ENCODE measurements at places on chromosomes 2 and 18. TPM values are rescaled to one million over a fixed set of nuclear protein-coding genes. Genes with fewer than 3 reads are reported as not detected.

- no peak for DNase-seq
Observed at GRCh38 chr18:45505497-45506206, 109.6 kb upstream of the SLC14A2 start.

DNA sequence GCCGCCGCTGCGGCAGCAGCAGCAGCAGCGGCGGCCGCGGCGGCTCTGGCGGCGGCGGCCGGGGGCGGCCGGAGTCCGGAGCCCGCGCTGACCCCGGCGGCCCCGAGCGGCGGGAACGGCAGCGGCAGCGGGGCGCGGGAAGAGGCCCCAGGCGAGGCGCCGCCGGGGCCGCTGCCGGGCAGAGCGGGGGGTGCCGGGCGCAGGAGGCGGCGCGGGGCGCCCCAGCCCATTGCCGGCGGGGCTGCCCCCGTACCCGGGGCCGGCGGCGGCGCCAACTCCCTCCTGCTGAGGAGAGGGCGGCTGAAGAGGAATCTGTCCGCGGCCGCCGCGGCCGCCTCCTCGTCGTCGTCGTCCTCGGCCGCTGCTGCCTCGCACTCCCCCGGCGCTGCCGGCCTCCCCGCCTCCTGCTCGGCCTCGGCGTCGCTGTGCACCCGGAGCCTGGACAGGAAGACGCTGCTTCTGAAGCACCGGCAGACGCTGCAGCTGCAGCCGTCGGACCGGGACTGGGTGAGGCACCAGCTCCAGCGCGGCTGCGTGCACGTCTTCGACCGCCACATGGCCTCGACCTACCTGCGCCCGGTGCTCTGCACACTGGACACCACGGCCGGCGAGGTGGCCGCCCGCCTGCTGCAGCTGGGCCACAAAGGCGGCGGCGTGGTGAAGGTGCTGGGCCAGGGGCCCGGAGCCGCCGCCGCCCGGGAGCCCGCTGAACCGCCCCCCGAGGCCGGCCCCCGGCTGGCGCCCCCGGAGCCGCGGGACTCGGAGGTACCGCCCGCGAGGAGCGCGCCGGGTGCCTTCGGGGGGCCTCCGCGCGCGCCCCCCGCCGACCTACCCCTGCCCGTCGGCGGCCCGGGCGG lies 646 bp downstream of the PHLPP1 start:
- DNase-seq, result peak; percentile 51

- no peak for DNase-seq
Observed at GRCh38 chr2:207157731-207158130, 8.0 kb downstream of the KLF7 start.

DNA sequence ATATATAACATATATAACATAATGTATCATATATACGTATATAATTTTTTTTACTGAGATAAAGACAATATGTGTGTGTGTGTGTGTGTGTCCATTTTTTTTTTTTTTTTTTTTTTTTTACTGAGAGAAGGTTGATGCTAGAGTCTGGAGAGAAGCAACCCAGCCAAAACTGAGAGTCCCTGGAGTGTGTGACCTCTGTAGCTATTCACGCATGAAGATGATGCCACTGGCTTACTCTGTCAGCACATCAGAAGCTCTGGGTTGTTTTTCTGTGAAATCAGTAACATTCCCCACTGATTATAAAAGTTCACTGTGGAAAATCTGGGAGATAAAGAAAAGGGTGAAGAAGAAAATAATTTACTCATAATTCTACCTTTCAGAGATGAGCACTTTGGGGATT lies 27.2 kb downstream of the CCDC195 start:
- DNase-seq, result no peak

- DNase-seq, result no peak
Observed at GRCh38 chr2:239147376-239147775, 253.4 kb downstream of the HDAC4 start.

DNA sequence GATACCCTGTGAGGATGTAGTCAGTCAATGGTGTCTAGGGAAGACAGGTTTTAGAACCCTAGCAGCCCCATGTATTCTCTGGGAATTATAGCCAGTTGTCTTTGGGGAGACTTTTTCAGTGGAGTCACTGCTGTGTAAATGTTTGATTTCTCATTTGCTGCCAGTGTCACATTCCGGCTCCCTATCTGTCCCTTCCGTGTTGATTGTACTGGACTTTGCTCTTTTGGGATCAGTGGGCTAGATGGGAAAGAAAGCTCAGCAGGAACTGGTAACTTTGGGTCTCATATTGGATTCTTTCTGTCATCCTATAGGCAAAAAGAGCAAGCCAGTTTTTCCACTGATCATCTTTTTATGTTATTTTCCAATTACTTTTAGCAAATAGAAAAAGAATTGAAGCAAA lies 70.1 kb downstream of the GTF3C3 start:
- no peak for DNase-seq

DNA sequence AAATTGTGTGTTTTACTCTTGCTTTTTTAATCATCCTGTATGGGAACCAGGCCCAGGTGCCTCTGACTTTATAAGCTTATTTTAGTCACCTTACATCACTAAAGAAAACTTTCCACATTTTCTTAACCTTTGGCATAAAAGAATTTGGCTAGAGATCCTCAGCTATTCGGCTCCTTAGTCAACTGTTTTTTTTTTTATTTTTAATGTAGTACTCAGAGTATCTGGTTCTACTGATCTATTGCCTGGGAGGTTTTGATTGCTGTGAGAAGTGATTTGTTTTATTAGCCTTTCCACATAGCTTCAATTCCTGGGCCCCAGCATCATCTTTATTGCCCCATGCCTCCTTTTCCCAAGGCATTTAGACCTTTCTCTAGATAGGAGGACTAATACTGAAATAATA lies 121.0 kb downstream of the MYO1B start:
- DNase-seq, result no peak

DNA sequence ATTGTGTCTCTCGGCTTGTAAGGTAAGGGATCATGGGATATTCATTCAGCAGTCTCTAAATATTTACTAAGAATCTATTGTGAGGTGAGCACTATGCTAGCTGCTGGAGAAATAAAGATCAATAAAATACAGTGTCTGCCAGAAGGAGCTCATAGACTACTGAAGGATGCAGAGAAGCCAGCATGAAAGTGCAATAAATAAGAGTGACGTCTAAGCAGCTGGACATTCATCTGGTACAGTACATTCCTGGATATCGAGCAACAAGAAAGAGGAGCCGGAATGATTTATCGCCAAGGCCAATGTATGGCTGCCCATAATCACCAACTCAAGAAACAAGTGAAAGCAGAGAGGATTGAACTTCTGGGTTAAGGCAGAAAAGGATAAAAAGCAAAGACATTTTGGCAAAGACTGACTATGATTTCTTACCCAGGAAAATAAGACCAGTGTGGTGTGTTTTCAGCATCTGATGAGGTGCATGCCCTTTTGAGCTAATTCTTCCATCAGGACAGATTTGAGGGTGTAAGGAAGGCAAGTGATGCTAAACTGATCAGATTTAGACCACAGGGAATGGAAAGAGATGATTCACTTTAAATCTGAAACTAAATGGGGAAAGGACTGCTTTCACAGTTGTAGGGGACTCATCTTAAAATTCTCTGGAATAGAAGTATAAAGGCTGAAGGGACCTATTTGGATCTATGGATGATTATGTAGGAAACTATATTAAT lies 18.7 kb upstream of the LMAN1 start:
- DNase-seq, result no peak

DNA sequence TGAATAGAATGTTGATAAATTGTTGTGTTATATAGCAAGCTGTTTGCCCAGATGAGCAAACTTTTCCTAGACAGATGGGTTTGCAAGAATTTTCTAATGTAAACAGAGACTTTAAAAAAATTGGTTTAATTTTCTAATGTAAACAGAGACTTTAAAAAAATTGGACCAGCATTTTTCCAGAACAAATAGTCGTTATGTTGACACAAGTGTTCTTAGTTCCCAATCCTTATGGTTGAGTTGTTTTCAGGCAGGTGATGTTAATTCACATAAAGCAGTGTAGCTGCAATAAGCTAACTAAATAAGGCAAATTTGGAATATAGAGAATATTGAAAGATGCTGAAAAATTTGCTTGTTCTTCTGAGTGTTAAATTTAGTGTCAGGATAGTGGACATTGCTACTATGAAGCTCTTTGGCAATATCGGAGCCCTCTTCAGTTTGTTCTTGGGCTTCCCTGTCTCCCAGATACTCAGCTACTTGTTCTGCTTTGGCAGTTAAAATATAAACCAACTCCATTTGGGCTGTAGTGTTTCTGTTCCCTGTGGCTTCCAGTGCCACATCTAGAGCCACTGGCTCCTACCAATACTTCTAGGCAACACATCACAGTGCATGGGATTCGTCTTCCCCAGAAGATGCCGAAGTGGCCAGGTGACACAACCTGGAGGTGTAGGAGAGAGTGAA lies 105.7 kb downstream of the DYNAP start:
- no peak for DNase-seq

Gene BMP10
- total RNA-seq, result 8.0 TPM

Gene C2orf74
- 3.5 TPM for total RNA-seq

Gene RHOB
- 82.6 TPM for total RNA-seq

Gene ACVR1C
- 2.5 TPM for total RNA-seq

Gene IL1B
- total RNA-seq, result 1.0 TPM

Measured in liver (tissue), 10 donors.